Bronchial epithelial cell (primary cell): ENCODE measurements at places on chromosomes 16 and 17. TPM values are rescaled to one million over a fixed set of nuclear protein-coding genes. Genes with fewer than 3 reads are reported as not detected.
A peak's percentile ranks its signal among the peaks of the same experiment; 100 is the strongest.

GRCh38 chr17:30263552-30264333 is 28.0 kb downstream of the BLMH start:
- no peak for DNase-seq

GRCh38 chr16:77574867-77575624 is 140.2 kb upstream of the ADAMTS18 start:
- no peak for DNase-seq

DNA sequence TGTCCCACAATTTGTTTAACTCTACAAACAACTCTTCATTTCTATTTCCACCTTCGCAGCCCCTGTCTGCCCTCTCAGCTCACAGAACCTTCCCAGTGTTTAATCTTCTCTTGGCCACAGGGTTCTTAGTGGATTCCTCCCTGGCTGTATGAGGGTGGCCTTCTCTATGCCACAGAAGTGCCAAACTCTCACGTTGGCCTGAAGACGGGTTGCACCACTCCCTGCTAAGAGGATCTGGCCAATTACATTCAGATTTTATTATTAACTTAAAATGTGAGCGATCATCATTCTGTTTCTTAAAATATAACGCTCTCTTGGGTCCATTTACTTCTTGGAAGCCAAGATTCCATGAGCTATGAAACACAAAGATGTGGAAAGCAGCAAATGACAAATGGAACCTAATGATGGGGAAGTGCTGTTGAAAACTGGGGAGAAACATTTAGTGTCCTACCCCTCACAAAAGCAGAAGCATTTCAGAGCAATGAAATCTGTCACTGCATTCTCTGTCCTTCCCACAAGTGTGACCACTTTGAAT is 91.3 kb upstream of the NOG start:
- DNase-seq, result no peak

- DNase-seq, result peak; percentile 28
Observed at GRCh38 chr16:14249291-14250032, 178.3 kb downstream of the MRTFB start.

GRCh38 chr17:82235056-82235774 is 6.4 kb downstream of the SLC16A3 start:
- DNase-seq, result no peak

DNA sequence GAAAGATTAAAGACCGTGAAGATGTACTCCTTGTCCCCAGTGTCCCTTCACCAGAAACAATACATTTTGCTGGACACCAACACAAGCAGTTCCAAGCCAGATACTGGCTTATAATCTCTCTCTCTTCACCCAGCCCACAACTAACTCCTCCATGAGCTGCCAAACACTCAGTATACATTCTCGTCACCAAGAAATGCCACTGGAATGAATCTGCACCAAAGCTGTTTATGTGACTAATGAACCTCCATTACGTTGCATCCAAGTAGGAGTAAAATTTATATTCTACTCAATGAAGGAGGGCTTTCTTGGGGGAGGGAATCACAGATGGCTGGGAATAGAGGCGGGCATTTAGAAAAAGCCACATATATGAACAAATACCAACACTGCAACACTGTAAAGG is 20.9 kb upstream of the SOX9 start:
- no peak for DNase-seq

- no peak for DNase-seq
Observed at GRCh38 chr17:50533720-50534148, 1.2 kb downstream of the EPN3 start.

GRCh38 chr17:5364156-5364555 is 55.3 kb downstream of the NUP88 start:
- peak; percentile 85 for DNase-seq

Gene NACA2
- total RNA-seq, result not detected in 2 replicates

Gene ABCA10
- total RNA-seq, result 0.79 and 1.3 TPM in 2 replicates

Gene RAB40C
- total RNA-seq, result 10.8 and 16.8 TPM in 2 replicates

Gene LRRC59
- 235 and 279 TPM in 2 replicates for total RNA-seq
